ENCODE measurements at places on chromosomes 3 and 15.

DNA sequence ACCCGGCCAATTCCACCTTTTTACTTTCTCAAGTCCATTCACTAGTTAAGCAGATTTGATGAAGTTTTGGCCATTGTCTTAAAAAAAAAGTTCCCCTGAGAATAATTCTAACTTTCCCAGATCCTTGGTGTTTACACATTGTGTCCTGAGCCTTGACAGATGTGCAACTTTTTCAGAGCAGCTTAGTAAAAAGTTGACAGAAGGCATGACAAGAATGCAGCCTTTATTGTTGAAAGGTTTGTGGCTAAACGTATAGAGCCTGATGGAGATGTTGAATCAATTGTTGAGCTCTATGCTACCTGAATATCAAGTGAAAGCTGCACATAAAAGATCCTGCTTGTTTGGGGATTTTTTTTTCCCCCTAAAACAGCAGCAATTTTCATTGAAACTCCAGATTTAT lies 75.3 kb upstream of the CMTM7 start:
- no peak for DNase-seq

DNA sequence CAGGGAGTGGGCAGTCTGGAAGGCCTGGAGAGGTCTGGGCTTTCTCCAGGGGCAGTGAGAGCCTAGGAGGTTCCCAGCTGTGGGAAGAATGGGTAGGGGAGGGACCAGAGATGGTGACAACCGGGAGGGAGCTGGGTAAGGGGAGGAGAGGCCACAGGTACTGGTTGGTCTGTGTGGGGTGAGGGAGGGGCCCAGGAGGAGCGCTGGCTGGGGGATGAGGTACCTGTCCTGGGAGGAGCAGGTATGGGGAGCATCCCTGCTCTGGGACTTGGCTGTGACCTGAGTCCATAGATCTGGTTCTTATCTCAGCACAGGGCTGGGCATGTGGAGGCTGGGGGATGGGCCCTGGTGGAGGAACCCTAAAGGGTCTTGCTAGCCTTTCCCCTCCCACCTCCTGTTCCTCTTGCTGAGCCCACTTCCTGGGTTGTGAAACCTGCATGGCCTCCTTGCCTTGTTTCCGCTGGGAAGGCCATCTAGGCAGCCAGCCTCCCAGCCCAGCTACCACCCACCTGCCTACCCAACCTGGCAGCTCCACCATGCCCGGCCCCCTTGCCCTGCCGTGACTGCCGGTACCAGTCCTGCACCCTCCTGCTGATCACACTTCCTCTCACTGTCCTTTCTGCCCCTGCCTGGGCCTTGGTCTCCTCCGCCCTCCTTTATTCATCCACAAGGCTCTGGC lies 11.0 kb downstream of the PRKCD start:
- DNase-seq = peak; percentile 96

DNA sequence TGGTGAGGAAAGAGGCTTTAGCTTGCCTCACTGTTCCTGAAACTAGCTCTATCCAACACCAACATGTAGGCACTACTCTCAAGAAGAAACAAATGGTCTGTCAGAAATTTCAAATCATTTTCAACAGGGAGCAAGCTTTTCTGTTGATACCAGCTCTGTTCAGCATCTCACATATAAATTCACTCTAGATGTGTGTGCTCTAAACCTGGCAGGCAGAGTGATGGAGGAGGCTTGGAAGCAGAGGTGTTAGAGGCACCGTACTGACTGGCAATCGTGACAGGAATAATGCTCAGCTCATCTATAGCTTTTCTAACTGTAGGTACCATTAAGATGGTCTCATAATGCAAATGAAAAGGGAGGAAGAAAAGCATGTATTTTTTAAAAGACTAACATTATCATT lies 597.2 kb upstream of the NECTIN3 start:
- DNase-seq = no peak

GRCh38 chr3:166837535-166837934 lies 542.6 kb downstream of the ZBBX start:
- DNase-seq = peak; percentile 51

GRCh38 chr3:39118079-39118478 lies 10.6 kb downstream of the TTC21A start:
- DNase-seq = peak; percentile 26

GRCh38 chr3:141950572-141951493 lies 74.4 kb downstream of the ATP1B3 start:
- peak; percentile 44 for DNase-seq

- DNase-seq = no peak
These were observed 2.4 kb upstream of the ADGRG7 start for GRCh38 chr3:100606894-100607512.

- no peak for DNase-seq
These were observed 101.4 kb upstream of the TLE3 start for GRCh38 chr15:70199124-70199482.

DNA sequence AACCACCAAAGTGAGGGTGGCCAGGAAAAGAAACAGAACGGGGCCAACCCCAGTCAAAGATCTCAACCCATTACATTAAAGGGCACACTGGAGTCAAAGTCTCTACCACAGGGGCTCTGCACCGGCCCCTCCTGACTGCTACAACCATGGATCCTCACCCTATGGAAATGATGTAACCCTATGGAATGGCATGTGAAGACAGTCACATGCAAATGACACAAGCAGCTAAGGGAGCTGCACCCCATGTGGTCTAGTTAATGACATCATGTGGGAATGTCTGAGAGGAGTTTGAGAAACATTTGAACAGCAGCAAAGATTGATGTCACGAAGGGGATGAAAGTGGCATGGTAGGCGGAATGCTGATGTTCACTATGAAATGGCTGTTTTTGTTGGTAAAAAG lies 298.2 kb upstream of the SLCO3A1 start:
- no peak for DNase-seq

DNA sequence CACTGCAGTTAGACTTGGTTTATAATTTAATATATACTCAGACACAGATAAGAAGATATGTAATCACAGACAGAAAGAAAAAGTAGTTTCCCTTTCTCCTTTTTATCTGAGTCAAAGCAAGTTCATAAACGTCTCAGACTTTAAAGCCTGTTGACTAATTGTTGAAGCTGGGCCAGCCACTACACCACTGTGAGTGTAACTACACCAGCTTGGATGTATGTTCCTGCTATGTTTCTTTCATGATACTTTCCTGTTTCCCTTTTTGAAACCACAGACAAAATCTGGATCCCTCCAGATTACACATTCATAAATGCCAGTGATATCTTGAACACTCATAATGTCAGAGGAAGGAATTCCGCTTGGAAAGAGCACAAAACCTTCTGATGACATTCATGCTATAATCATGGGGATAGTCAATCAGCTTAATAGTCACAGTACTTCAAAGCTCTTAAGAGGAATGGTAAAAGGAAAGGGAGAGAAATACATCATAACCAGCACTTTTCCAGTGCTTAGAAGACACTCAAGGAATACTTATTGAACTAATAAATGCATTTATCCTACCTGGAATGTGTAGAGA lies 32.0 kb downstream of the KCNMB2 start:
- DNase-seq = no peak

GRCh38 chr15:66066481-66066880 lies 187.1 kb downstream of the MEGF11 start:
- no peak for DNase-seq
